ENCODE measurements at places on chromosomes 3 and 15.

DNA sequence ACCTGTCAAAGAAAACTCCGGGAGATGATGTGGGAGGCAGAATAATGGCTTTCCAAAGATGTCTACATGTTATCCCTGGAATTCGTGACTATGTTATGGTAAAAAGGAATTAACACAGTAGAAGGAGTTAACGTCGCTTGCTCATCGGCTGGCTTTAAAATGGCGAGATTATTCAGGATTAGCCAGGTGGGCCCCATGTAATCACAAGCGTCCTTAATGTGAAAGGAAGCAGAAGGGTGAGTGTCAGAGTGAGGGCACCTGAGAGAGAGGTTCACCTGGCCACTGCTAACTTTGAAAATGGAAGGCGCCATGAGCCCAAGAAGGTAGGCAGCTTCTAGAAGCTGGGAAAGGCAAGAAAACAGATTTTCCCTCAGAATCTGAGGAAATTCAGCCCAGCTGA lies 557.2 kb downstream of the EPHB1 start:
- no peak for DNase-seq

DNA sequence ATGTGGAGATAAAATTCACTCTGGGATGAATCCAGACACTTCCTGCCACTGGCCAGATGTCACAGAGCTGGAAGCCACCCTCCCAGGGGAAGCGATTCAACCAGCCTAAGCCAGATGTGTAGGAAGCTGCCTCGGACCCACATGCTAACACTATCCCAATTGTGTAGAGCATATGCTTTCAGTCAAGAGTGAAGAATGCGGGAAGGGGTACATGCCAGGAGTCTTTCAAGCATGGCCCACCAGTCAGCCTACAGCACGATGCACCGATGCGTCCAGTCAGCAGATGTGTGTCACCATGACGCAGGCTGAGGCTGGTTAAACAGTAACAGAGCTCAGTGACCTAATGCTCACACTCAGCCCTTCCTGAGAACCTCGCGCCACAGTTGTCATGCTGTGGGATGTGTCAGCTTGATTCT lies 38.8 kb upstream of the BNC1 start:
- no peak for DNase-seq

DNA sequence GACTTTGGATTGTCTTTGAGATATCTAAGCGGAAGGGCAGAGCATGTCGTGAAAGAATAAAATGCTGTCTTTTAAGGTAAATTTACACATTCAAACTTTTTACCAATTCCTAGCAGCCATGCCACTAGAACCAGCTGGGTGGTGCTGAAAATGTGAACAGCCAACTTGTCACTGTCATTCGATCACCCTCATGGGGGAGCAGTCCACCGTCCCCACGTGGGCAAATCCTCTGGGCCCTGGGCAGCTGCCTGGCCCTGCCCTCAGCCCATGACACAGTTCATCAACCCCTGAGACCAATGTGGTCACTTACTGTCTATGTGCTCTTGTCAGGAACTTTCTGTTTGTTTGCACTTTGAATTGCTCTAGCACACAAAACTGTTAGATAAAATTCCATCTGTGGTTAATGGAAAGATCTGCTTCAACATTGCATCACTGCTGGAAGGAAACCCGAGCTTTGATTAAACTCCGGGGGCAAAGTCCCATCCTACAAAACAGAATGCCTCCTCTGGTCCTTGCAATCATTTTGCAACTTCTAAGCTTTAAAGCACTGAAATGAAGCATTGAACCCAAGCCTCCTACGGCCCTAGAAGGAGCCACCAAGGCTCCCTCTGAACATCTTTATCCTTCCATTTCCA lies 50.1 kb downstream of the PCSK6 start:
- DNase-seq, result no peak

DNA sequence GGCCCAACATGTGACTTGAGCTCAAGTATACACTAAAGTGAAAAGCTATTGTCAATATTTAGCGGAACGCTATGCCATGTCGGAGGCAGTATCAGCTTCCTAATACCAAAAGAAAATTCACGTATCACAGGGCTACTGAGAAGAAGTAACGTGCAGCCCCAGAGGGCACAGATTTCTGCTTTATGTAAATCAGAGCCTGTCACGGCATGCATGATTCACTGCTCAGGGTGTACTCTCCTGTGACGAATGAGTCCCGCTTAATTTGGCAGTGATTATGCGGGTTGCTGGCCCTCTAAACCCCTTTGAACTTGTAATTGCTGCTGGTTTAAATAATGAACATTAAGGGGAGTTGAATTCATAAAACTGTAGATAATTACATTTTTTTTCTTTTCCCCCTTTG lies 85.3 kb downstream of the MEIS2 start:
- DNase-seq, result no peak

- no peak for DNase-seq
These were observed 88.8 kb upstream of the ALDH1A3 start for GRCh38 chr15:100790786-100791265.

- DNase-seq, result no peak
These were observed 156.8 kb downstream of the LSAMP start for GRCh38 chr3:116288485-116288884.

DNA sequence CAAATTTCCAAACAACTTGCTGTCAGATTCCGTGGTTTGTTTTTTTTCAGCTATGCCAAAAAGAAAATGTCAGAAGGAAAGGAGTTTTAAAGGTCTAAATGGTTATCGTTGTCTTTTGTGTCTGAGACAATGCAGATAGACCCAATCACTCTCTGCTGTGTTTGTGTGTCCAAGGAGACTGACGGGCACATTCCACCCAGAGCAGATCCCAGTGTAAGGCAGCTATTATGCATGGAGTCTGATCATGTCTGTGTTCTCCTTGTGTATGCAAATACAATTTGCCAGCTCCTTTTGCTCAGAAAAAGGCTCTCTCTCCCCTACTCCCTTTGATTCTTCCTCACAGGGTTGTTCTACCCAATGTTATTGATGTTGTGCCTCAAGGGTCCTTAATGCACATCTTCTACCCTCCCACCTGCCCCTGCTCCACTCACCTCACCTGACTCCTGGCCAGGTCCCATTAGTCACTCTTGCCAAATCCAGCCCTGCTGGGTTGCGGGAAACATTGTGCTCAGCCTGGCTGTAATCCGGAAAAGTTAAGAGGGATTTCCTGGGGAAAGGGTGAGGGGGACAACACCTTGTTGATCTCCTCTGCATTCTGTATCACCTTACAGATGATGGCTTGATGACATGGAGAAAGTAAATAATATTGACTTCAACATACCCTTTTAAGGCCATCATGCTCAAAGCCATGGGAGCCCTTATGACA lies 61.0 kb downstream of the OTOL1 start:
- DNase-seq, result no peak

GRCh38 chr15:41544650-41545015 lies 576 bp upstream of the RPAP1 start:
- no peak for DNase-seq

GRCh38 chr15:72065801-72066200 lies 52.1 kb downstream of the MYO9A start:
- DNase-seq, result no peak

GRCh38 chr15:35533130-35534110 lies 12.5 kb downstream of the DPH6 start:
- no peak for DNase-seq

- no peak for DNase-seq
These were observed 49.6 kb downstream of the RFX7 start for GRCh38 chr15:56194035-56194434.

DNA sequence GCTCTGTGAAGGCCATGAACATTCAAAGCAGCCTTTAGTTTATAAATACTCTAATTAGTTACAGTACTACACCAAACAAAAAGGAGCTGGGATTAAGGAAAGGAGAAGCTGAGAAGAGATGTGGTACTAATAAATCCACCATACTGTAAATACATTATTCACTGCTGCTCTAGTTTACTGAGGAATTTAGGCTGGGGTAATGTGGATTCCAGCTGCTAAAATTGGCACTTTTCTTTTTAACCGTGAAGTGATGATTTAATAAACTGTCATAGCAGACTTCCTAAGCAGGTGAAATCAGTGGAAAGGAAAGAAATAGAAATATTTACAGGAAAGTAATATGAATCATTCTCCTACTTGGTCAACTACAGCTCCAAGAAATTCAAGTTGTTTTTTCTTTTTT lies 88.7 kb downstream of the TFG start:
- no peak for DNase-seq

GRCh38 chr15:45088801-45089711 lies 24.9 kb downstream of the DUOX2 start:
- no peak for DNase-seq
